ENCODE measurements at places on chromosomes 12 and 14.

GRCh38 chr14:20782280-20782890 lies 1.3 kb downstream of the RNASE6 start:
- no peak for DNase-seq

GRCh38 chr14:55514819-55515490 lies 65.1 kb upstream of the KTN1 start:
- DNase-seq, result no peak

DNA sequence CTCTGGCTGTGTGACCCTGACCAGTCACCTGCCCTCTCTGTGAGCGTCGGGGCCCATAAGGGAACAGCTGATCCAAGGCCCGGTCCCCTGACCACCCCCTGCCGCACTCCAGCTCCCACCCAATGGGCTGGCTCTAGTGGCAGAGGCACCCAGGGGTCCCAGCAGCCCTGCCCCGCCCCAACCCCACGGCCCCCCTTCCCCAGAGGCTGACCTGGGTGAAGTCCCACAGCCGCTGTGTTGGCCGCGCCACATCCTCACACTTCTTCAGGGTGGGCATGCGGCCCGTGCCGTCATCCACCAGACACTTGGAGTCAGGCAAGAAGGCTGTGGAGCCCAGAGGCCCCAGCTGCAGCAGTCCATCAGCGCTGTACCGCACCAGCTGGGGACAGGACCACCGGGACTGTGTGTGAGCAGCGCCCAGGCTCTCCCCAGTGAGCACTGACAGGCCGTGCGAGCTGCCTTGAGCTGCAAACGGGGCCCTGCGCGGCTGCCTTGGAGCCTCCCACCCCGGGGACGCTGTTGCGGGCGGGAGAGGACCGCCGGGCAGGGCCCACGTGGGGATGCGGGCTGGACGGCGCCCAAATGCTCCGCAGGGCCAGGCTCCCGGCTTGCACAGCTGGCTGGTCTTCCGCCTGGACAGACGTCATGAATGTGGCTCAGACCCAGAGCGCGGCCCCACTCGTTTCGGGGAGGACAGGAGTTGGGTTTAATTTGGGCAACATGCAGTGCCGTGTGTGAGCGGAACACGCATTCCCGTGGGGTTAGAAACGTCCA lies 53.5 kb downstream of the NOC4L start:
- no peak for DNase-seq

GRCh38 chr12:57461276-57461916 lies 1.8 kb downstream of the GLI1 start:
- no peak for DNase-seq

Measured in activated CD8-positive, alpha-beta memory T cell treated with anti-CD3 and anti-CD28 coated beads for 4 hours (primary cell).